ENCODE measurements at places on chromosomes 16 and 17.

DNA sequence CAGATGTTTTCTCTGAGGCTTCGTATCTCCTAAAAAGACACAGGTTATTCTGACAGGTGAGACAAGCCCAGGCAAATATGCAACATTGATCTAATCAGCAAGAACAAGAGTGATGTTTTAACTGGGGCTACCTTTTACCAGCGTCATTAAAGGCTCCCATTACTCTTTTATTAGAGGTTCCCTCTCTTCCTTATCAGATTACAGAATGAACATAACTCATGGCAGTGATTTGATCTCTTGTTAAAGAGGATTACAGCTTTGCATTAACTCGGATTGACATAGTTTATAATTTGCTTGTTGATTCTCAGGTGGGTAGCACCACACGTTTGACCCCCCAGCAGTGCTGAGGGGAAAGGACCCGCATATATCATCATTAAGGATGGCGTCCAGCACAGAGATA is 90.5 kb downstream of the AATF start:
- DNase-seq, result no peak

DNA sequence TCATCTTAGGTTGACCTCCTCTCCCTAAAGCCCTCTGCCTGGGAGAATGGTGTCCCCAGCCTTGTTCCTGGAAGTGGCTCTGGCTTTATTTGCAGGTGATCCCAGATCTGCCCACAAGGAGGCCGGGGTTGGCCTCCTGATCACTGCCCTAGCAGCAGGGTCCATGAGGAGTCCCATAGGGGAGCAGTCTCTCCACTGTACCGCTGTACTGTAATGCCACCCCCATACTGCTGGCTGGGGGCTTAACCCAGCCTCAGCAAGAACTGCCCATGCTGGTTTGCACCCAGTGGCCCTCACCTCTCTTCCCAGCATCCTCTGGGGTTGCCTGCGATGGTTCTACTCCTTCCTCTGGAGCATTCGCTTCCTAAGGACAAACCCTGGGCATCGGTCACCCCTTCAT is 39.1 kb downstream of the PSME3IP1 start:
- no peak for DNase-seq

- no peak for DNase-seq
These were observed 22.4 kb downstream of the SPNS2 start for GRCh38 chr17:4520894-4521600.

DNA sequence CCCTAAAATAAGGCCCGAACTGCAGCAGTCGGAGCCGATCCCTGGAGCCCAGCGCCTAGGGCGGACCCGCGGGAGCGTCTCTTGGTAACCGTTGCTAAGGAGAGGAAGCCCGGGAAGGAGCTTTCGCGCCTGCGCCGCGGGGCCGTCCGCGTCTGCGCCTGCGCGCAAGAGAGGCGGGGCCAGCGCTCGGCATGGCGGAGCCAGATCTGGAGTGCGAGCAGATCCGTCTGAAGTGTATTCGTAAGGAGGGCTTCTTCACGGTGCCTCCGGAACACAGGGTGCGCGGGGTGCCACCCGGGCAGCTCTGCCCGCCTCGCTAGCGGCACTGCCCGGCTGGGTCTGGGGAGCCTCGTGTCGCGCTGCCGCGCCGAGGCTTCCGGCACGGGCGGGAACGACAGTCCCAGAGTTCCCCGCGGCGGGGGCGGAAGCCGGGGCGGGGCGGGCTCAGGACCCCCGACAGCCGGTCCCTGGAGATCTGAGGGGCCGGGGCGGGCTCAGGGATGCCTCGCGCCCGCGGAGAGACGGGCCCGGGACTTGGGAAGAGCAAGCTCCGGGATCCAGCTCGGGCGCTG is at the start of gene CDK10:
Gene CDK10, plus strand, starts transcription at position 170 of the 572 bp plus-strand sequence. Its CDS starts 22 bp downstream, at position 192.
- DNase-seq, result peak; percentile 46

GRCh38 chr16:75064403-75065148 is 52.0 kb downstream of the LDHD start:
- no peak for DNase-seq

- no peak for DNase-seq
These were observed 244.3 kb upstream of the CDH8 start for GRCh38 chr16:62280506-62280905.

GRCh38 chr17:58052945-58053715 is 30.1 kb upstream of the DYNLL2 start:
- DNase-seq, result no peak

DNA sequence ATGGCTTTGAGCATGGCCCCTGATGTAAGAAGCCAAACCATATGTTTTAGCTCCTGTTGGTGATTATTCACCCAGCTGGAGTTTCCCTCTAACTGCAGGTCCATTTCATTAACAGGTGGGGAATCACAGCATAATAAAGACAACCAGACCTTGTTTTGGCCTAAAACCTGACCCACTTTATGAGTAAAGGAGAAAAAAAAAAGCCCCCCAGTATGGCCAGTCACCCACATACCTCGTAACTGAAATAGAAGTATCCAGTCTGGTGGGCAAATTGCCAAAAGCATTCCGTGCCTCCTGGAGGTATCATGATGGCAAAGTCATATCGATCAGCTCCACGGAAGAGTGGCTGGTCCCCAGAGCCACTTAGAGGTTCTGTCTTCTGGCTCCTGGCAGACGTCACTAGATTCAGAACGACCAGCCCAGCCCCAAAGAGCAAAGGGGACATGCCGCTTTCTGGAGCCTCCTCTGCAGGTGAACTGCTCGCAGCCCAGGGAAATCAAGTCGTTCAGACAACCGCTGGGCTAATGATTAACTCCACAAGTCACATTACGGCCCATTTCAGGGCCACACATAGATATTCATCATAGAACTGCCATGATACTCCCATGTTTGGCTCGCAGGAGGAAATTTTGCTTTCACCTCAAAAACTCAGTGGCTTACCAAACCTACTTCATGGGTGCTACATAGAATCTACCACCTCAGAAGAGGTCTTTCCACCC is at the start of gene TMED6:
Gene TMED6, minus strand, starts transcription at position 478 of the 719 bp plus-strand sequence. Its CDS starts 33 bp downstream, at position 445.
- DNase-seq, result no peak

- no peak for DNase-seq
These were observed 32.1 kb downstream of the NDE1 start for GRCh38 chr16:15682105-15682570.

GRCh38 chr16:87321336-87322107 is 4.3 kb upstream of the C16orf95 start:
- DNase-seq, result no peak

- no peak for DNase-seq
These were observed 25.3 kb upstream of the UBE2I start for GRCh38 chr16:1283996-1284616.

GRCh38 chr17:1518410-1518809 is 2.0 kb upstream of the INPP5K start:
- no peak for DNase-seq

- DNase-seq, result no peak
These were observed 7.6 kb upstream of the PHKG2 start for GRCh38 chr16:30740364-30741251.

DNA sequence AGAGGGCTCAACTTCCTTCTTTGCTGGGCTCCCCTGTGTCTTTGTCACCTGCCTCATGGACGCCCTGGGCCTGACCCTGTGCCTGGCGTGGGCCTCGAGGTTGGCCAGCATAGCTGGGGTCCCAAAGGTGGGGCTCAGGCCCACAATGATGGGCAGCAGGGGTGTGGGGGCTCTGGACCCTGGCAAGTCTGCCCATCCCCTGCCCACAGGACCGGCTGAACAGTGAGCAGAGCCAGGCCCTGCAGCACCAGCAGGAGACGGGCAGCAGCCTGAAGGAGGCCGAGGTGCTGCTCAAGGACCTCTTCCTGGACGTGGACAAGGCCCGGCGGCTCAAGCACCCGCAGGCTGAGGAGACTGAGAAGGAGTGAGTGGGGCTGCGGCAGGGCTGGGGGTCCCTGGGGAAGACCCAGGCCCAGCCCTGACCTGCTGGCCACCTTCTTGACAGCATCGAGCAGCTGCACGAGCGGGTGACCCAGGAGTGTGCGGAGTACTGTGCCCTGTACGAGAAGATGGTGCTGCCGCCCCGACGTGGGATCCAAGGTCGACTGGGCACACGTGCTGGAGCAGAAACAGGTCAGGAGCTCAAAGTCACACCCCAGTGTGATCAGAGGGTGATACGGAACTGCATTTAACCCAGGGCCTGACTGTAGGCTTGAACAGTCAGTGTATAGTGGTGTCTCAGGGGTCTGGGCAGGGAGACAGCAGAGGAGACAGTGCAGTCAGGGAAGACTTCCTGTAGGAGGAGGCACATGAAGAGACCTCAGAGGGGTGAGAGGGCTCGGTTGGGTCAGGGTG is 3.8 kb downstream of the EVPLL start:
- no peak for DNase-seq

DNA sequence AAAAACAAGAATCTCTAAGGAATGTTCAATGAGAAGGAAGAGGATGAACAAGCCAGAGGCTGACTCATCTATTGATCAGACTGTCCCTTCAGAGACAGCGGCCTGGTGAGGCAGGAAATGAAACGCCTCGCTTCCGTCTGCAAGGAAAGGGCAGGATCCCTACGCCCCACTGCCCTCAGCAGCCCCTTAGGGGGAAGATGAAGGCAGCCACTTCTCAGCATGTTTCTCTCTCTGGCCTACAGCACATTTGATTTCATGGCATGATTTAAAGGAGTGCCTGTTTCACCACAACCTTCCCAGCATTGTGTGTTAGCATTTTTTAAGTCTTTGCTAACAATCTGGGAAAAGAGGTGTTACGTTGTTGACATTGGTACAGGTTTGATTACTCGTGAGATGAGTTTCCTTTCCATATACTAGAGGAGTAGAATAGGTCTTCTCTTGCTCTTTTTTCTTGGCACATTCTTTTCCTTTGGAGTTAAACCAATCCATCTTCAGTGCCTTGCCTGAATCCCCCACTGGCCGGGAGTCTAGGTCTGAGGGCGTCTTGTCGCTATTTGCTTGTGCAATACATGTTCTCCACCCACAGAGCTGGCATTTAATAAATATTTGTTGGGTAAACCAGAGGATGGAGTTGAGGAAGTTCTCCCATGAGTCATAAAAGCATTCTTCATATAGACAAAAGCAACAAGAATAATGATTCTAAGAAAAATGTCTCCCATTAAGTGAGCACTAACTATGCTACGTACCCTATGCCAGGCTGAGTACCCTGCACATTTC is 47.4 kb downstream of the RBFOX3 start:
- no peak for DNase-seq

GRCh38 chr16:79001156-79001967 is 599.2 kb downstream of the MAF start:
- no peak for DNase-seq

DNA sequence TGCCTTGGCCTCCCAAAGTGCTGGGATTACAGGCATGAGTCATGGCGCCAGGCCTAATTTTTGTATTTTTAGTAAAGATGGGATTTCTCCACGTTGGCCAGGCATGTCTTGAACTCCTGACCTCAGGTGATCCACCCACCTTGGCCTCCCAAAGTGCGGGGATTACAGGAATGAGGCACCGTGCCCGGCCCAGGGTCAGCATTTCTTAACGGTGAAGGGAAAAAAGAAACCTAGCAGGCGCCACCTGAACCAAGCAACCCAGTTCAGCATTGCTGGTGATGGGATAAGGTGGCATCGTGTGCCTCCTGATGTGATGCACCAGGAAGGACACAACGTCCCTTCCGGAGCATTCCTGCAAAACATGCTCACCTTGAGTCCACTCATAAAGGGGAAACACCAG is 2.2 kb upstream of the CLCN7 start:
- DNase-seq, result no peak

GRCh38 chr16:54991525-54991924 is 60.9 kb downstream of the IRX5 start:
- no peak for DNase-seq

- DNase-seq, result no peak
These were observed 230.9 kb downstream of the MRTFB start for GRCh38 chr16:14302031-14302398.

GRCh38 chr17:2309338-2310154 is 5.8 kb downstream of the SRR start:
- DNase-seq, result no peak

- no peak for DNase-seq
These were observed 8.6 kb upstream of the MAP3K3 start for GRCh38 chr17:63613663-63614062.

DNA sequence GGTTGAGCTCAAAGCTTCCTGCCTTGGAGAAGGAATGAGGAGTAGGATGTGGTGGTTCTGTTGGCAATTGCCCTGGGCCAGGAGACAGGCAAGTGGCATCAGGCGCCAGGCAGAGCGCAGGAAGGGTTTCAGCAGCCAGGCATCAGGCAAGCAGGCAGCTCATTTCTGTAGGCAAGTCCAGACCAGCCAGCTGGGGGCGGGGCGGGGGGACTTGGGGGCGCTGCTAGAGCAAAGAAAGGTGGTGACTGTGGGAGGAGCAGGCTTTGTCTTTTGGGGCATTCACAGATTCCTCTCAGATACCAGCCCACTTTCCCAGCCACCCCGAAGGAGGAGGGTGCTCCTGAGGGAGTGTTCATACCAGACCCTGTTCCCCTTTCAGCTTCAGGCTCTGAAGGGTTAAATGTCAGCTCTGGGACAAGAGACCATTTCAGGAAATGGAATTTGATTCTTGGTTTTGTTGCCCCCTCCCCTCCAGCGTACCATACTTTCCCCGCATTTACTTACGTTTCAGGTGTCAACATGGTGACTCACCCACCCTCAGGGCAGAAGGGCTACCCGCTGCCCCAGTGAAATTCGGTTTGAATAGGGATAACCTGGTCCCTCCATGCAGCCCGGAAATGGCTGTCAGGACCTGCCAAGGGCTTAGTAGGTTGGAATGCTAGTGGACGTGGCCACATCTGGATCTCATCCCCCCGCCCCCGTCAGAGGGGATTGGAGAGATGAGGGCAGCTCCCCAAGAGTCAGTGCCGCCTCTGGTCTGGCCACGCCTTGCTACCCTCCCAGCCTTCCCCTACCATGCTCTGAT is 13.2 kb downstream of the NGFR start:
- no peak for DNase-seq

- no peak for DNase-seq
These were observed 212.2 kb upstream of the RPL38 start for GRCh38 chr17:73991260-73991659.

DNA sequence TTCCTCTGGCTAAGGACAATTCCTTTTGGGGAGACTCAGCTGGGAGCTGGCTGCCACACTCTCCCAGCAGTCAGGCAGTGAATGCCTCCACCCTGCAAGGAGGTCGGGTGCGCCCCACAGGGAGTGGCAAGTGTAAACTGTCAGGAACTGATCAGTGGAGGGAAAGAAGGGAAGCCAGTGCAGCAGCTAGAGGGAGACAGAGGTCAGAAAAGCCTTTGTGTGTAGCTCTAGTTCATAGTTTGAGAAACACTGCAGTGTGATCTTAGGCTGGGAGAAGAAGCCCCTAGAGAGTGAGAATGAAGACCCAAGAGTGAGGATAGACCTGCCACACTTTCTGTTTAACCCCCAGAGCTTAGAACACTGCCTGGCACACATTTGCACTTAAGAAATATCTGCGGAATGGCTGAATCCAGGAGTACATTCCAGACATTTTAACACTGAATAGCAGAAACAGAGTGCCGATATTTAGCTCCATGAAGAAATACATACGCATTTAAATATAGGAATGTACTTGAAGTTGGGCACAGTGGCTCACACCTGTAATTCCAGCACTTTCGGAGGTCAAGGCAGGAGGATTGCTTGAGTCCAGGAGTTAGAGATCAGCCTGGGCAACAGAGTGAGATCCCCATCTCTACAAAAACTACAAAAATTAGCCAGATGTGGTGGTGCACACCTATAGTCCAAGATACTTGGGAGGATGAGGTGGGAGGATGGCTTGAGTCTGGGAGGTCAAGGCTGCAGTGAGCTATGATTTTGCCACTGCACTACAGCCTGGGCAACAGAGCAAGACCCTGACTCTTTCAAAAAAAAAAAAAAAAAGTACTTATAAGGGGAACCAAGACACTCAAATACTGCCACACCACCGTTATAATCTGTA is 11.1 kb upstream of the SLC5A11 start:
- DNase-seq, result no peak

- DNase-seq, result no peak
These were observed 1.3 kb downstream of the CDR2 start for GRCh38 chr16:22372882-22373661.

GRCh38 chr17:83103200-83103942 is 24.0 kb downstream of the METRNL start:
- no peak for DNase-seq
